ENCODE measurements at places on chromosomes 7 and 10. TPM values are rescaled to one million over a fixed set of nuclear protein-coding genes. Genes with fewer than 3 reads are reported as not detected.

MOGAT3 gene
- total RNA-seq: not detected

MINDY3 gene
- total RNA-seq: 16.7 TPM

GRCh38 chr7:50827281-50827680, 44.6 kb upstream of the GRB10 start:
- no peak for DNase-seq

TRIM50 gene
- 0.51 TPM for total RNA-seq

GJD4 gene
- not detected for total RNA-seq

DNA sequence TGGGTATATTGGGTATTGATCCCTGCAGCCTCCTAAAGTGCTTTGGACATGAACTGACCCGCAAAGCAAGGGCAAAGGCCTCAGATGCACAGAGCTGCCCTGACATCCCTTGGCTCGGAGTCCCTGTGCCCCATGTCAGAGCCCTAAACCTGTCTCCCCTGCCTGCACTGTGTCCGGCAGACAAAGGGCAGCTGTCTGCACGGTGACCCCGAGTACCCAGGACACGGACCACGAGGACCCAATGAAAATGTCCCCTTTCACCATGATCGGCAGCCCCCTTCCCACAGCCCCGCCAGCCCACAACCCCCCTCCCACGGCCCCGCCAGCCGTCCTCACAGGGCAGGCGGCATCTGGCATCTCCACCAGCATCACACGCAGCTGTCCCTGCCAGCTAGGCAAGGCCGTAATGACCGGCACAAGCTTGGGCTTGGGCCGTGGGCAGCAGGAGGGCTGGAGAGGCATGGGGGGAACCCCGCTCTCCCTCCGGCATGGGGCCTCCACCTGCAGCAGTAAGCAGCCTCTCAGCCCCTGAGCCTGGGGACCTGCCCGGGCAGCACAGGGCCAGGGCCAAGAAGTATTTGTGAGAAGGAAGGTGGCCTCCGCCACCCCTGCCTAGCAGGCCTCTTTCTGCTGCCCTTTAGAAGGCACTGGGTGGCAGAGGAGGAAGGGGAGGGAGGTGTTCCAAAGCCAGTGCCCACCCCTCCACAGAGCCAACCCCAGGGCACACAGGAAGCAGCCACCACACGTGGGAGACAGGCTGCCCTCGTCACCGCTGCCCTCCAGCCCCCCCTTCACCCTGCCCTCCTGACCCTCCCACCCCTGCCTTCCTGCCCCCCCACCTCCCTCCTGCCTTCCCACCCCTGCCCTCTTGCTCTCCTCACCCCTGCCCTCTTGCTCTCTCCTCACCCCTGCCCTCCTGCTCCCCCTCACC, 10.1 kb downstream of the NUDT1 start:
- DNase-seq: no peak

- DNase-seq: no peak
Observed at GRCh38 chr10:21159669-21160068, 262.6 kb upstream of the NEBL start.

TBC1D12 gene
- 4.4 TPM for total RNA-seq
